ENCODE measurements at places on chromosomes 3 and 15. TPM values are rescaled to one million over a fixed set of nuclear protein-coding genes. Genes with fewer than 3 reads are reported as not detected.

GUCA1C gene
- total RNA-seq: not detected

GATA2 gene
- 6.0 TPM for total RNA-seq

CEP19 gene
- 0.78 TPM for total RNA-seq

FGD5 gene
- total RNA-seq: 5.8 TPM

NMB gene
- total RNA-seq: 2.8 TPM

GRCh38 chr3:108698461-108698860 is 58.7 kb downstream of the RETNLB start:
- DNase-seq: no peak

DNA sequence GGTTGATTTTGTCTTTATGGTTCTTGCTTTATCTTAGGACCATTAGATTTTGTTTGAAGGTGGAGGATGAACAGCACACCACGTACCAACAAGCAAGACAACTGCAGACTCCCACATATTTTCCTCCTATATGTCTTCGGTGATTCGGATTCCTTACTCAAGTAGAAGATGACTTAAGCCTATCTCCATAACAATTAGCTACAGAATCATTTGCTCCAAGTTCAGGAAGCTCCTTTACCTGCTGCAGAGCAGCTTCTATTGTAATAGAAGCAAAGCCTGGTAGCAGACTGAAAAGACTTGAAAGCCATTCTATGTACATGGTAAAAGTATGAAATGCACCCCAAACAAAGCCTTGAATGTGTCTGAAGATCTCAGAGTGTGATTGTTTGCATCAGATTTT is 229.0 kb downstream of the SOX2 start:
- DNase-seq: no peak

DNA sequence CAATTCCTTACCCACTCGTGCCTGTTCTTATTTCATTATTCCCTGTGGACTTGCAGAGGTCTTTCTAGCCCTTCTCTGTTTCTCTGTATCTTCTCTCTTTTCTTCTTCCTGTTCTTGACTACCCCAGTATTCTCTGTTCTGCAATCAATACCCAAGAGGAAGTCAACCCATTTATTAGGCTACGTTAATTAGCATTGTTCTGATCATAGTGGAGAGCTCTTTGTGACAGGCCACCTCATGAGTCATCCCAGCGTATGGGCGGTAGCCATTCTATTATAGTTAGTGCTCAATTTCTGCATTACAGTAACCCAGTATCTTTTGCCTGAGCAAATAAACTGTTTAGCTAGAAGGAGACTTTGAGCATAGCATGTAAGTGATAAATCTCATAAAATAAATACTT is 259.5 kb upstream of the GRM7 start:
- no peak for DNase-seq

DNA sequence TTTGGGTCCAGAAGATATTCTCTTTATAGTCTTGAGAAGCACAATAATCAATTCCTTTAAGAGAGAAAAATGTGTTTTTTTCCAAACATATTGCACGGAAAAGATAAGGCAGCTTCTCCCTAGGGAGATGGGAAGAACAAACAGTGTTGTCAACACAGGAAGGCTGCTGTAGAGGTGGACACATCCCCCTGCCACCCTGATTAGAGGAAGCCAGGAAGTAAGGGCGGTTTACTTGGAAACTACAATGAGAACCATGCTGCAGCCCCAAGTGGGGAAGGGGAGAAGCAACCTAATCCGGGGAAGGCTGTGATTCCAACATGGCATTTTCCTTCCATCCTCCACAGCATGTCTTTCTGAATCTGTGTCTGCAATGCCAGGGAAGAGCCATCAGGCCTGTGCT is 256.9 kb upstream of the TGFBR2 start:
- DNase-seq: no peak

Measured in left colon (tissue), 2 donors.